ENCODE measurements at places on chromosomes 6 and 20. TPM values are rescaled to one million over a fixed set of nuclear protein-coding genes. Genes with fewer than 3 reads are reported as not detected.

GRCh38 chr6:152502421-152503188 is 134.6 kb downstream of the SYNE1 start:
- DNase-seq: no peak

DNA sequence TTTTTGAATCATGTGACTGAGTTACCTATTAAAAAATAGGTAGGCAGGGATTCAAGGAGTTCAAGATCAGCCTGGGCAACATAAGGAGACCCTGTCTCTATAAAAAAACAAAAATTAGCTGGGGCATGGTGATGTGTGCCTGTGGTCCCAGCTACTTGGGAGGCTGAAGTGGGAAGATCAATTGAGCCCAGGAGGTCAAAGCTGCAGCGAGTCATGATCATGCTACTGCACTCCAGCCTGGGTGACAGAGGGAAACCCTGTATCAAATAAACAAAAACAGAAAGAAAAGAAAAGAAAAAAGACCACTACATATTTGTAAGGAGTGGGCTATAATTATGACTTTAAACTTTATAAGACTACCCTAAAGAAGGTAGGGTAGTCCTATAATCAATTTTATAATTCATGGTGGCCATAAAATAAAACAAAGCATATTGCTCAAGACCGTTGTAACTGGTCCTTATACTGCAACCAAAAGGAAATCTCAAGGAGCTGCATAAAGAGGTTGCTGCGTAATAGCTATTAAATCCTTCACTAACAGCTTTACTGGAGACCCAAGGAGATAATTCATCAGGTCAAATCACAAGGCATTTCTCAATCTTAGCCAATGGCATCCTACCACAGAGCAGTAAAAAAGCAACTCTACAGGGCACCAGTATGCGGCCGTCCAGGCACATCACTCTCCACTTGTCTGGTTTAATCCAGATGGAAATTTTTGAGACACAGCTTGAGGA is 13.5 kb downstream of the PIGU start:
- no peak for DNase-seq

- no peak for DNase-seq
These were observed 270.7 kb upstream of the TAB2 start for GRCh38 chr6:149046822-149047246.

GRCh38 chr20:60810561-60810960 is 441.5 kb upstream of the CDH4 start:
- no peak for DNase-seq

GRCh38 chr6:55449225-55449624 is 122.0 kb downstream of the GFRAL start:
- DNase-seq: no peak

DNA sequence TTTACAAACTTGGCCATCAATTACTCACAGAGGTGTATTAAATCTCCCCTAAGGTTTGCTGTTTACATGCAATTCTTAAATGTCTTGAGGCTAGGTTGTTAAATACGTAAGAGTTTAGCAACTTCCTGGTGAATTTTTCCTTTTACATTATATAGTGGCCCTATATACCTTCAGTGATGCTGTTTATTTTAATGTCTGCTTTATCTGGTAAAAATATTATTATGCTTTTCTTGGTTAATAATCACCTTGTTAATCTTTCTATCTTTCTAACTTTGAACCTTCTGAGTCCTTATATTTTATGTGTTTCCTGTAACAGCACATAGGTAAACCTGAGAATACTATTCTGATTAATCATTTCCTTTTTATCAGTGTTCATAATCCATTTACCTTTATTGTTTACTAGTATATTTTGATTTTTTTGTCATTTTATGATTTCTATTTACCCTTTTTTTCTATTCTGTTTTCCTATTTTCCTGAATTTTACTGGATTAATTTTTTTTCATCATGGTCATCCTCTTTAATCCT is 57.9 kb downstream of the TP53INP2 start:
- DNase-seq: no peak

Gene AVP
- total RNA-seq: not detected

Gene SOX18
- 28.7 TPM for total RNA-seq

Gene SLPI
- 16.6 TPM for total RNA-seq

Gene MAPK13
- 1.7 TPM for total RNA-seq

Gene LATS1
- total RNA-seq: 19.0 TPM

Gene CST5
- not detected for total RNA-seq

Gene ARMC12
- not detected for total RNA-seq

Measured in right cardiac atrium (tissue), 5 donors.